Stimulated activated CD4-positive, alpha-beta T cell treated with anti-CD3 and anti-CD28 coated beads, Interleukin-1b, Interleukin-23, amount 100 ng/mL, for 24 hours (primary cell): ENCODE measurements at places on chromosomes 1 and 21.

- DNase-seq, result no peak
These were observed 132.9 kb upstream of the POU3F1 start for GRCh38 chr1:38179483-38179882.

- DNase-seq, result no peak
These were observed 3.4 kb upstream of the CDCP2 start for GRCh38 chr1:54156201-54156600.

- DNase-seq, result no peak
These were observed 24.9 kb downstream of the UBE2U start for GRCh38 chr1:64228167-64228957.

GRCh38 chr1:37858931-37859506 lies 373 bp downstream of the MTF1 start:
- no peak for DNase-seq

- no peak for DNase-seq
These were observed 135.4 kb downstream of the LMO4 start for GRCh38 chr1:87464022-87464490.

- DNase-seq, result no peak
These were observed at the start of gene VCAM1 for GRCh38 chr1:100719490-100719889. VCAM1 (plus strand) TSS chr1:100719742; CDS start chr1:100719861, 119 bp downstream.
